ENCODE measurements at places on chromosomes 3 and 15.

DNA sequence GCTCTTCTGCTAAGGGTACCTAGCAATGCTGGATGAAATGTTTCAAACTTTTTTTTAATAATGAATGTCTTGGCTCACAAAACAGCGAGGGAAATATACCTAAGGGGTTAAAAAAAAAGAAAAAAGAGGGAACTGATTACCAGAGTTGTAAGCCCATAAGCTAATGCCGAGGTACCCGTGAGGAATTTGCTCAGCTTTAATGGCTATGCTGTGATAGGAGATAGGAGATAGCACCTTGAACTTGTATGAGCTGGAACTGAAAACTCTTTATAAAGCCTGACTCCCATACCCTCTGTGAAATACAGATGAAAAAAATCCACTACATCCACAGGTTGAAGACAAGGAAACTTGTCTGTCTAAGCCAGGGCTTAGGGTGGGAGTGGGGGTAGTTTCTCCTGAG is 13.9 kb downstream of the GRAMD1C start:
- no peak for DNase-seq

- DNase-seq = no peak
Measured at GRCh38 chr15:34355241-34355640, 11.8 kb downstream of the LPCAT4 start.

DNA sequence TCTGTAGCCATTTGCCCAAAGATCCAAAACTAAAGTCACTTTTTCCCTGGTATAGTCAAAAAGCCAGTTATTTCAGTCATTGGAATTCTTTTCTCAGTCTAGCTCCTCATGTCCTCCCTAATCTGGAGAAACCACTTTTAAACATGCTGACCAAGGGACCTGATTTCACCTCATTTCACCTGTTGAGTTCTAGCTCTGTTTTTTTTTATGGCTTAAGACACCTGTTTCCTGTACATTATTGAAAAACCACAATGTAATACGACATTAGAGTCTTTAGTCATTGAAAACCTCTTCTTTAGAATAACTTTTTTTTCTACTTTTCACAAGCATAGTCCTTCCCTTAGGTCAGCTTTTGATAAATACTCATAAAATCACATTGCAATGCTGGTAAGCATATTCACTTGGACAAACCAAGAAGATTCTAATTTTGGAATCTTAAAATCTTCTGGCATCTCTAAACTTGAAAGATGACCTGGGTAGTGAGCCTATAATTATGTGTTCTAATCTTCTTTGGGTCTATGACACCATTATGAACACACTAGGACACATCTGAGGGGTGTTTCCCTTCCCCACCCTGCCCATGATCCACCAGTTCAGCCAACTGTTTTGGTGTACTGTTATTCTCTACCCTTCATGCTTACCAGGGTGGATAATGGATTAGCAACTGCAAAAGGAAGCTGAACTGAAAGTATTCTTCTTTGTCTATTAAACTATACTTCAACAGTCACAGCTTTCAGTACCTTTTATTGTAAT is 103.5 kb upstream of the FXR1 start:
- DNase-seq = no peak

DNA sequence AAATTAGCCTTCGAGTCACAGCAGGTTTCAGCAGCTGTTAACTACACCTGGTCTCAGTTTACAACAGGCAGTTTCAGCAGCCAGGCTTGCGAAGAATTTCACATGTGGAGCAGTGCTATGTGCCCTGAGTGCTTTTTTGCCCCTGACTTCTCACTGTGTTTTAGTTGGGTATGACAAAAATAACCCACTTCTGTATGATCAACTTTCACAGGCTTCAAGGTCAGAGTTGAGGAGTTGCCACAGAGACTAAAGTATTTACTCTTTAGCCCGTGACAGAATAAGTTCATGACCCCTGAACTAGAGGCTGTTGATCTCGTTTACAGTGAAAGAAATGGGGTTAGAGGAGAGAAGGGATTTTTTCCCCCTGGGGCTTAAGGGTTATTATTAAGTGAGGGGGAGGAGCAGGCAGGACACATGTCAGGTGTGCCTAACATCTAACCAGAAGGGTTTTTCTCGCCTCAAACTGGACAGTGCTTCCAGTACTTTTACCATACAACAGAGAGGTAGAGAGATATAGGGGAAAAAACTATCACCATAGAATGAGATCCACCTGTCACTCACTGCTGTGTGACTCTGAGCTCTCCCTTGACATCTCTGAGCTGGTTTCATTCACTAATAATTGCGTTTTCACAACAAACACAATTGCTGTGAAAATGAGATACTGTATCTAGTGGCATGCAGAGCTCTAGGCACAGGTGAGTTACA is 14.0 kb upstream of the TOPBP1 start:
- no peak for DNase-seq

GRCh38 chr15:87608238-87609028 is 648.1 kb downstream of the NTRK3 start:
- no peak for DNase-seq

DNA sequence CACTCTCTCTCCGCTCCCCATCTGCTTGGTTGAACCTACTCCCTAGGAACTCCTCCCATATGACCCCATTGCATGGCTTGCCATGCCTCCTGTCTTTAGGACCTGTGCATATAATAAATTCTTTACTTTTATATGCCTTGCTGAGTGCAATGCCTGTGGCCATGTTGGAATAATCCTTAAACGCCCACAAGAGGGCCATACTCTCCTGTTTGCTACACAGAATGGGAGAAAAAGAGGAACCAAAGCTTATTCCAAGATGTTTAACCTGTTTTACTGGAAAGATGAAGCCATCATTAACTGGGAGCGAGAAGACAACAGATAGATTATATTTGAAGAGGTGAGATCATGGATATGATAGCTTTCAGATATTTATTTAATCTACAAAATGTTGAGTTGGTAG is 1097.8 kb downstream of the NAALADL2 start:
- DNase-seq = peak; percentile 1

GRCh38 chr15:90087454-90088154 is 14.7 kb downstream of the IDH2 start:
- DNase-seq = no peak

GRCh38 chr3:4897765-4898453 is 81.3 kb upstream of the BHLHE40 start:
- DNase-seq = peak; percentile 30

GRCh38 chr3:74415731-74416130 is 198.7 kb downstream of the CNTN3 start:
- DNase-seq = no peak

- no peak for DNase-seq
Measured at GRCh38 chr3:365268-365667, 168.7 kb downstream of the CHL1 start.

- DNase-seq = peak; percentile 33
Measured at GRCh38 chr3:101849714-101850245, 466 bp downstream of the NFKBIZ start.

- DNase-seq = no peak
Measured at GRCh38 chr3:8668216-8668615, 23.6 kb upstream of the SSUH2 start.

GRCh38 chr3:4721511-4721911 is 228.4 kb downstream of the ITPR1 start:
- no peak for DNase-seq

DNA sequence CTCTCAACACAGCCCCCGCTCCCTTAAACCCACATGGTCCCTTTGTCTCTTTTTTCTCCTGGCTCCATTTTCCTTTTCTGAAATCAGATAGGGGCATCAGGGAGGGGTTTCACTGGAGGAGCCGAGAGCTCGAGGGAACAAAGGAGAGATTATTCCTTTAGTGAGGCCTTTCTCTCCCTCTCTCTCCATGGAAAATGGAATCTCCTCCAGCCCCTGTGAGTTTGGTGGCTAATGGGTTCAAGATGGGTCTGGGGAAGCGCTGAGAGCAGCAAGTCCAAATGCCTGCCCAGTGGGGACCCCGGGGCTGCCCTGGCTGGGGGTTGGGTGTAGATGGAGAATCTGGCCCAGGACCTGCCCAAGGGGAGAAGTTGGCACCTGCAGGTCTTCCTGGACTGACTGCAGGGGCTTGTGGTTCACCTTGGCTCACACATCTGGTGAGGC is 56.8 kb downstream of the ITGA11 start:
- DNase-seq = no peak

- DNase-seq = no peak
Measured at GRCh38 chr3:71310980-71311660, 272.4 kb downstream of the FOXP1 start.

GRCh38 chr3:48598323-48599076 is 3.4 kb upstream of the COL7A1 start:
- DNase-seq = no peak

GRCh38 chr3:41682382-41682781 is 279.5 kb downstream of the ULK4 start:
- no peak for DNase-seq

GRCh38 chr3:54563501-54564200 is 364.2 kb downstream of the LRTM1 start:
- DNase-seq = no peak

- no peak for DNase-seq
Measured at GRCh38 chr3:158057666-158058065, 48.6 kb downstream of the SHOX2 start.

DNA sequence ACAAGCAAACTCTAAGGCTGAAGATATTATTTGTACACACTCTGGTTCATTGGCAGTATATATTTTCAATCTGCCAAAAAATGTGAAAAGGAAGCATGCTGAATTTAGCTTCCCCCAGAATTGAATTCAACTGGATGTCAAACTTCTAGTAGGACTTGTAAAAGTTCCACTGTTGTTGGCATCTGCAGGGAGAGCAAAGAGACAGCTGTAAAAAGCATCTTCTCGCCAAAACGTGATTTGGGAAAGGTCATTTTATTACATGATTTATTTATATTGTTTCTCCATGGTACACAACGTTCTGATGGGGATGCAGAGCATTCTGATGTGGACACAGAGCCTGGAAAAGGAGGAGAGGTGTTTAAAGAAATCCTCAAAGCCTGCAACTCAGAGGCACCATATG is 196.7 kb upstream of the ADAMTS9 start:
- no peak for DNase-seq

DNA sequence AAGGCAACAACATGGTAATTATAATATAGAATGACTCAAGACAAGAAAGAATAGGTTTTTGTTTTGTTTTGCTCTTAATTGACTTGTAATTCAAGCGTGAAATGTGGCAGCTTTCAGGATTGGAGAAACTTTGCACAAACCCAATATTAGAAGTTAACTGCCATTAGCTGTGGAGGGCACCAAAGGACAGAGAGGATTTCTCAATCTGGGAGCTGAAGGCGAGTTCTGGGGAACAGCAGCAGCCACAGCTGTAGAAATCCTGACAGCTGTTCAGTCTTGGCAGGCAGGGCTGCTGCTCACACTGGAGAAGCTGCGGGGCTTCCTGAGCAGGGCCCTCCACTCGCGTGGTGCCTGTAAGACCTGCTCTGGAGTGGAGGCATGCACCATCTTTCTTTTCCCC is 182.2 kb upstream of the IL12A start:
- DNase-seq = no peak

DNA sequence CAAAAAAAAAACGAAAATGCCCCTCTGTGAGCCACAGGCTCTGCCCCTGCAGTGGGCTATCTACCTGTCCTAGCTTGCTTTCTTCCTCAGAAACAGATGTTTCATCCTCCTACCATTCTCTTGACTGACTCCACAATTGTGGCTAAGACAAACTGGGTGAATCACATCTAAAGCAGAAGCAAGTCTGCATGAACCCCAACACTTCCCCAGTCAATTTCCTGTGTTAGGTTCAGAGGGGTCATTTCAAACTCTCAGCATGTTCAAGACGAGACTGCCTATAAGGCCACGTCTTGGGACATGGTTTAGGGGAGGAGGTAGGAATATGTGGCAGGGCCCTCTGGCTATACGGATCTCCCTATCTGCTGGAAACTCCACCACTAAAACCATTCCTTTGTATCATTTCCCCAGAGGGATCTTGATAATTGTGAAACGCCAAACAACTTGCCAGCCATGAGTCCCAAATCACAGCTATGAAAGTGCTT is 28.6 kb upstream of the ANKDD1A start:
- peak; percentile 8 for DNase-seq

- DNase-seq = no peak
Measured at GRCh38 chr3:184780981-184781515, 30.9 kb upstream of the VPS8 start.

DNA sequence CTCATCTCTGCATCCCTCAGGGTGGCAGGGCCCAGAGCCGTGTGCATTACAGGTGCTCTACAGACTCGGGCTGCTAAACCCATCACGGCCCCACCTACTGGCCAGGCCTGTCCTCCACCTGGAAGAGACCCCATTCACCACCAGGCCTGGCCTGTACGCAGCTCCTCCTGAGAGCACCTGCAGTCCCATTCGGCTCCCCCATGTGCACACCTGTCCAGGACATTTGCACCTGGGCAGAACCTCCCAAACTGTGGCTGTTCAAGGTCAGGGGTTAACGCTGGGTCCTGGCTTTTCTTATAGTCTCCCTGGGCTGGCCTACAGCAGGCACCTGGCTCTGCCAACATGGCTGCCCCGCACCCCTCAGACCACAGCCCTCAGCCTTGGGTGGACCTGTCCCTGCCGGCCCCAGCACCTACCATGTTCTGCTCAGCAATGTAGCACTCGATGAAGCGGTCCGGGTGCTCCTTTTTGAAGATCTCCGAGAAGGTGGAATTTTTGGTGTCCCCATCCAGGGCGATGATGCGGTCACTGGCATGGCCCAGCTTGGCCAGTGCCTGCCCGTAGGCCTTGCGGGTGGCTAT is 25.7 kb downstream of the TKT start:
- DNase-seq = no peak

GRCh38 chr3:34005886-34006285 is 207.5 kb downstream of the PDCD6IP start:
- DNase-seq = no peak

GRCh38 chr3:72999951-73000350 is 3.3 kb downstream of the PPP4R2 start:
- no peak for DNase-seq

DNA sequence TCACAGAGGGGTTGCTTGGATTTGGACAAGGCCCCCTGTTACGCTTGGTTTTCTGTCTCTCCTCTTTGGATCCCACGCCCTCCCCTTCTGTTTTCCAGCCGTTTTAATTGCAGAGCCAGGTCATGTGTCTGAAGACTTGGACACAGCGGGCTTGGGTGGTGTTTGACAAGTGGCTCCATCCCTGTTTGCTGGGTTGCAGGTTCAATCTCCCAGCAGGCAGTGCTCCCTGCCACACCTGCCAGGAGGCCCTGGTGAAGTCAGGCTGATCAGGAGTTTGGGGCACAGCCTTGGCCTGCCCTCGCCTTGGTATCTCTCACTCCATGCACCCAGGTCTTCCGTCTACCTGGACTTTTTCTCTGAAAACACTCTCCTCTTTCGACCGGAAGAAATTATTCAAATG is 59.0 kb downstream of the PLXNA1 start:
- no peak for DNase-seq

DNA sequence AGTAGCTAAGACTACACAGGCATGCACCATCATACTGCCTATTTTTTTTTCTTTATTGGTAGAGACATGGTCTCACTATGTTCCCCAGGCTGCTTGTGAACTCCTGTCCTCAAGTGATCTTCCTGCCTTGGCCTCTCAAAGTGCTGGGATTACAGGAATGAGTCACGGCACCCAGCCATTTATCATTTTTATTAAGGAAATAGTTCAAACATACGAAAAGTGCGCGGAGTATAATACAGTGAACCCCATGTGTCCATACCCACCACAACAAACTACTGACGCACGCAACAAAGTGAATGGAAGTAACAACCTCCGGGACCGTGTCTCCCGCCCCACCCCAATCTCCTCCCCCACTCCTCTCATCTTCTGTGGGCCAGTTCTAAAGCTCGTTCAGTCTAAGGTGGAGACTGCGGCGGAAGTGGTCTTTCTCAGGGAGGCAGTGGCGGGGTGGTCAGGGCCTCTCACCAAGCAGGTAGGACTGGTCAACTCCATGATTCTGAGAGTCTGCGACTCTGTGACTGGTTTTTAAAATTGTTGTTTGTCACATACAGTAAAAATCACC is 42.1 kb downstream of the DNAJB8 start:
- no peak for DNase-seq

GRCh38 chr3:53498806-53499641 is 4.6 kb downstream of the CACNA1D start:
- no peak for DNase-seq
